CD4-positive, alpha-beta T cell treated with Interleukin-12 subunit alpha and Interleukin-12 subunit beta, for 1 hour (primary cell): ENCODE measurements at places on chromosomes 1 and 21.
A peak's percentile ranks its signal among the peaks of the same experiment; 100 is the strongest.

DNA sequence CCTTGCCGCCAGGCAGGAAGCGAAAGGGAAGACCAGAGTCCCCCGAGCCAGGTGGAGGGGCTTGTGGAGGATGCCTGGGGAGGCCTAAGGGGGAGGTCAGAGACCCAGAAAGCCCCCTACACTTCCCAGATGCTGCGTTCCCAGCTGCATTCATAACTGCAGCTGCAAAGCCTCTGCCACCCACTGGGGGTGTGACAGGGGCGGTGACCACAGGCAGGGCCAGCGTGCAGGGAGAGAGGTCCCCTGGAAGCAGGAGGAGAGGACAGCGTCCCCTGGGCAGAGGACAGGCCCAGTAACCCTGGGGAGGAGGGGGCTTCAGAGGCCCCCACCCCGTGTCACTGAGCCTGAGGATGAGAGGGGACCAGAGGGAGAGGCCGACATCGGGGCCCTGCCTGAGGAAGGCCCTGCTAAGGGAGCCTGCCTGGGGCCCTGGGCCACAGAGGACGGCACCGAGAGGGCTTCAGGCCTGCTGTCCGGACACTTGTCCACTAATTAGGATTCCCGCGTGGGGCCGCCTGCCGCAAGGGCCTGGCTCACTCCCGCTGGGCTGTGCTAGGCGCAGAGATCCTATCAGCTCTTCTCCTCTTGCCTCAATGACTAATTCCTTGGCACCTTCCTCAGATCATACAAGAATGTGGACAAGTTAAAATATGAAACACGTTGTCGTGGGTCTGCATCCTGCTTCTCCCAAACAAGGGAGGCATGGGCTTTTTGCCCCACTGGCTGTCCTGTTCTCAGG, 49.1 kb upstream of the CCDC27 start:
- no peak for DNase-seq

GRCh38 chr1:88645886-88646285, 38.2 kb upstream of the PKN2 start:
- DNase-seq = no peak

DNA sequence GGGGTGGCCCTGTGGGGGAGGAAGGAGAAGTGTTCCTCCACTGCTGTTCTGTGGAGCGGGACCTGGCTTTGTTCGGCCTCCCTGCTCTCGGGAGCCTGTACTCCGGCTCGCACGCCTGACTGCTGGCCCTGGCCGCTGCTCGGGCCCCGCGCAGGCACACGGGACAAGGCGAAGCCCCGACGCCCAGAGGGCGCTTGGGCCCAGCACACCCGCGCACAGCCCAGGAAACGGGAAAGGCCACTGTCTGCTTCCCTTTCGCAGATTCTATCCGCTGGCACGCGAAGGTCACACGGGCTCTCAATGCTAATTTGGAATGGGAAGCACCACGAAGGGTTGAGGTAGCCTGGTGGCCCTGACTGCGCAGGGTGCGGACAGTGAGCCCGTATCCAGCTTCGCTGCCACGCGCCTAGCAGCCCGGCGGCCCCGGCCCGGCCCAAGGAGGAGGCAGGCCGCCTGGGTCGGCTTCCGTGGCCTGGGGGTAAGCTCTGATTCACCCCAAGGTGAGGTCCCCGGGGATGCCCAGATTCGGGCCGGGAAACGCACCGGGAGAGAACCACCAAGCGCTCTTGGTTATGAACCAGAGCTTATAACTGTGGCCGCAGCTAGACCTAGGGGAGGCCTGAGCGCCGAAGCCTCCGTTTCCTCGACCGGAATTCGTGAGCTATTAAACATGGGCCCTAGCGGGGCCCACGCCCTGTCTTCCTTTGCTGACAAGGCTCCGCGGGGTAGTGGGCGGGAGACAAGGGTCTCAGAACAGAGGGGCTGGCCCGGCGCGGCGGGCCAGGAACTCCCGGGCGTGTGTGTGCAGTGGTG, 19.7 kb upstream of the TBX15 start:
- no peak for DNase-seq

GRCh38 chr1:170807432-170807831, 127.9 kb upstream of the MROH9 start:
- no peak for DNase-seq

DNA sequence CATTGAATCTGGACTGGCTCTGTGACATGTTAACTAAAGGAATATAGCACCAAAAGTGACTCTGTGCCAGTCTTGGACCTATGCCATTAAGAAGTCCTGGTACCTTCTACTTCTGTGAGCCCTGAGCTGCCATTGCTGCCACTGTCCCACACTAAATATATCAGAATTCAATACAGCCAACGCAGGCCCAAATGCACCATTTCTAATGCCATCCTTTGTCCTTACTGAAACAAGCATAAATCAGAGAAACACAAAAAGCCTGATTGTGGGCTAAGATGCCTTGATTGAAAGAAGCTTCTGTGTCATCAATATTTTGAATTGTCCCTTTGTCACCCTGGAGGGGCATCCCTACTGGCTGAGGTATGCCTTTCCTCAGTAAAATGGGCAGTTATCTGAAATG, 66.9 kb upstream of the NEK2 start:
- no peak for DNase-seq

GRCh38 chr1:84202126-84202525, 58.1 kb downstream of the PRKACB start:
- no peak for DNase-seq

DNA sequence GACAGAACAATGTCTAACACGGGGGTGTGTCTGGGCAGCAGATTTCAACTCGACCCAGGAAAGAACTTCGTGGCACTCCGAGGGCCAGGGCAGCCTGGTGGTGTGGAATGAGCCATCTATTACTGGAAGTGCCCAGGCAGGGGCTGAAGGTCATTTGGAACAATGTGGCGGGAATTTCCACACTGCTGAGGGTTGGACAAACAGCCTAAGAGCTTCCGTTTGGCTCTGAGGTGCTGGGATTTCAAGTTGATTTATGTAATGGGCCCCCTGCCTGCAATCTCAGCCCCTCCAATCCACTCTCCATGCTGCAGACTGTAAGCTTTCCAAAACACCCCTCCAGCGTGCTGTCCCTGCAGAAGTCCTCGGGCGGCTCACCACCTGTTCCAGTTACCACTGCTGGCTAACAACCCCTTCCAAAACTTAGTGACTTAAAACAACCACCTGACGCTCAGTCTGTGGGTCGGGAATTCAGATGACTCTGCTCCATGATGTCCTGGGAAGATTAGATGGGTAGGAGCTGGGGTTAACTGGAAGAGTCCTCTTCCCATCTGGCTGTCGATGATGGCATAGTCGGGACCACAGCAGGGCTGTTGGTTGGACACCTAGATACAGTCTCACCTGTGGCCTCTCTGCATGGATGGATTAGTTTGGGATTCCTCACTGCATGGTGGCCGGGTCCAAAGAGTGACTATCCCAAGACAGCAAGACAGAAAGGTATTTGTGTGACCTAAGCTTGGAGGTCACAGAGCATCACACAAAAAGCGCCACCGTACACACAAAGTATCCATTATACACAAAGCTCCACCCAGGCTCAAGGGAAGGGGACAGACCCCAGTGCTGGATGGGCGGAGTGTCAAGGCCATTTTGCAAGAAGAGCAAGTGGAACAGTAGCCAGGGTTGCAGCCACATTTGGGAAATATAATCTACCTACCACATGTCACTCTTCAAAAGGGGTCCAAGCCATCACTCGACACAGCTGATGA, 89.7 kb upstream of the IFFO2 start:
- DNase-seq = no peak

DNA sequence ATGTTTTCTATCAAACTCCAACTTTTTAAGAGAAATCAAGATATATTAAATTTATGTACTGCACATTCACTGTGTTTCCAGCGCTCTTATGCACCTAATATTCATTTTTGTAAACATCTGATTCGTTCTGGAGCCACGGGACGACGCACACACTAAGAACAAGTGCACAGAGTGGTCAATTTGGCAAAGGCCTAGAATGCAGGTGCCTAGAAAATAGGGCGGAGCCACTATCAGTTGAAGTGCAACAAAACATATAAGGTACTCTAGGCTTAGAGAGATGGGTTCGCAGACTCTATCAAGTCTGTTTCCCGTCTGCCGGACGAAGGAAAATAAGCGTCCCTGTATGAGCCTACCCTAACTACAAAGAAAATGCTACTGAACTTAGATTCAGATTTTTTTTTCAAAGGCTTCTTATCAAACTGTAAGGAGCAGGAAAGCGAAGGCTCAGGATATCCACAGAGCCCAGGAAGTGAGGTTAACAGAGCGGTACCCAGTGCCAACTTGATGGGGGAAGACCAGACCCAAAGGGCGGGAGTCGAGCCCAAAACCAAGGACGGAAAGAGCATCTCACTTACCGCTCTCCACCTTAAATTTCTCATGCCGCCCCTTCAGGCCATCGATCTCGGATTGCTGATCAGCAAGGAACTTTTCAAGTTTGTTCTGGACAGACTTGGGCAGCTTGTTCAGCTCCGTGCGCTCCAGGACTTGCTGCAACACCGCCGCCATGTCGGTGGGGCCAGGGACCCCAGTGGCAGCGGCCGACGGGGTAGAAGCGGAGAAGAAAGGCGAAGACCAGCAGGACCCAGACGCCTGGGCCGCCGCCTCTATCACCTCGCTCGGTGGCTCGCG, 526 bp downstream of the TPR start:
- peak; percentile 49 for DNase-seq

DNA sequence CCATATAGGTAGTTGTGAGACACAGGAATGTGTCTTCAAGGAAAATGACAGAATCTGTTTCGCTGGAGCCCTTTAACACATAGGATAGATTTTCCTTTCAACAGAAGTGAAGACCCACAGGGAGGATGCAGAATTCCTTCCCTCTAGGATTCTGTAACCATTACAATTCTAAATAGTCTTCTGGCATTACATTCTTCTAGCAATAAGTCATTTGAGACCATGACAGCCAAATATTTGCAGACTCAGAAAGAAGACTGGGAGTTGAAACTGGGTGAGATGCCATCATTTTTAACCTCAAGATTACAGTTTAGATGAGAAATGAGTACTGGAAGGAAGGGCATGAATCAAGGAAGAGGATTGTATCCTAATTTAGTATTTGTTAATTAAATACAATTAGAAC, 61.6 kb downstream of the ZBTB18 start:
- DNase-seq = no peak

GRCh38 chr1:163824006-163824405, 502.3 kb downstream of the NUF2 start:
- DNase-seq = no peak

GRCh38 chr1:95309031-95309471, 75.0 kb downstream of the RWDD3 start:
- DNase-seq = no peak

- no peak for DNase-seq
These were observed 5.1 kb downstream of the PODN start for GRCh38 chr1:53066891-53067738.

GRCh38 chr21:31382060-31382459, 38.0 kb upstream of the TIAM1 start:
- DNase-seq = no peak

DNA sequence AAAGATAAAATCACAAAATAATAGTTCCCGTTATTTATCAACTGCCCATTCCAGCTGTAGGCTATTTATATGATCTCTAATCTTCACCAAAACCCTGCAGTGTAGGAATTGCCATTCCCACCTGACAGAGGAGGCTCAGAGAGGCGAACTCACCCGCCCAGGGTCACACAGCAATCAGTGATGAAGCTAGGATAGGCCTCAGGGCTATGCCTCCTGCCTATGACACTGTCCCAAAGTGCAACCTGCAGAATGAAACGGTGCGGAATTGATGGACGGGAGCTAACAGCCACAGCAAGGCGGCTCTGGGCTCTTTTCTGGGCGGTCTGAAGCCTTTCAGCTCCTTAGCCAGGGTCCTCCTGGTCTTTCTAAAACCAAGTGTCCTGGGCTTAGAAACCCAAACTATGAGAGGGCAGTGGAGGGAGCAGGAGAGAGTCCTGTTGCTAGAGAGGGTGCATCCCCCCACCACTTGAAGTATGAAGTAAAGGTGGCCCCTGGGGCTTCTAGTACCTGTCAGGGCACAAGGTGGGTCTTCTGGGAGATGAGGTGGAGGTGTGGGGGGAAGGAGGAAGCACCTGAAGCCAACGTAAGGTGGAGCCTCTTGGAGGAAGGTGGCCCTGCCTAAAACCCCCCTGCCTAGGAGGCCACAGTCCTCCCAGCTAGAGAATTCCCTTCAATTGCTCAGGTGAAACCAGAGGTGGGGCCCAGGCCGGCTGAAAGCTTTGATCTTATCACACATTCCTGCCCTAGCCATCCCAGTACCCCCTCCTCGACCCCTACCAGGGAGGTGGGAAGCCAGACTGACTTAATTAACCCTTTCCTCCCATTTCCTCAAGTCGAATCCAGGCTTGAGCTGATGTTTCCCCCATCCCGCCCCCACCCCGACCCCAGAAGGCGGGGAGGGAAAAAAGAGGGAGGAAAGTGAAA, 14.8 kb downstream of the HSPG2 start:
- DNase-seq = no peak

DNA sequence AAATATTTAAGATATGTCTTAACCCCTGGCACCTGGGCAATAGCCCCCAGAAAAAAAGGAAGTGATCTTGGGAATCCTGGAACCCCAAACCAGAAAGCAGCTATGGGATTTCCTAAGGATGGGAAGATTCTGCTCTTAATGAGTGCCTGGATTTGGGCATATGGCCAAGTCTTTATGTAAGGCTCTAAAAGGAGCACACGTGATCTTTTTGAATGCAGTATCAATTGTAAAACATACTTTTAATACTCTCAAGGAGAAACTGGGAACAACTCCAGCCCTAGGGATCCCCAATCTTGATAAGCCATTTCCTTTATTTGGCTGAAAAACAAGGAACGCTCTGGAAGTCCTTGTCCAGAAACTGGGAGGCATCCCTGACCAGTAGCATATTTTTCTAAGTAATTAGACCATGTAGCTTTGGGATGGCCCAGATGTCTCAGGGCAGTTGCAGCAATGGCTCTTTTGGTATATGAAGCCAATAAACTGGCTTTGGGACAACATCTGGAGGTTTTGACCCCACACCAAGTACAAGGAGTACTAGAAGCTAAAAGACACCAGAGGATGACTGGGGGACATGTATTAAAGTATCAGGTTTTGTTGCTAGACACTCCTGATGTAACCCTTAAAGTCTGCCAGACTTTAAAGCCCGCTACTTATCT, 80.9 kb upstream of the KIAA0040 start:
- DNase-seq = no peak

DNA sequence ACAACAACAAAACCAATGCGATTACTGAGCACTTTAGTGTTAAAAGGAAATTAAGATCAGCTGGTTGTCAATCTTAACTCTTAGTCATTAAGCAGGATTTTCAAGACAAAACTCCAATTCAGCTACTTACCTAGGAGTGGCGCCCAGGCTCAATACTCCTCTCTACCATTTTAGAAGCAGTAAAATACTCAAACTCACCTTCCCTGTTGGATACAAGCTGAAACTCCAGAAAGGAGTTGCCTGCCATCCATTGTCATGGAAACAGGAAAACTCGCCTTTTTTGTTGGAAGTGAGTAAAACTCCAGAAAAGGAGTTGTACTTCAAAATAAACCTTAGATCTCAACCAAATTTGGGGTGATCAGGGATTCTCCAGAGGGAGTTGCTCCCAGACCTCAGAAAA, 127.0 kb upstream of the F3 start:
- no peak for DNase-seq

DNA sequence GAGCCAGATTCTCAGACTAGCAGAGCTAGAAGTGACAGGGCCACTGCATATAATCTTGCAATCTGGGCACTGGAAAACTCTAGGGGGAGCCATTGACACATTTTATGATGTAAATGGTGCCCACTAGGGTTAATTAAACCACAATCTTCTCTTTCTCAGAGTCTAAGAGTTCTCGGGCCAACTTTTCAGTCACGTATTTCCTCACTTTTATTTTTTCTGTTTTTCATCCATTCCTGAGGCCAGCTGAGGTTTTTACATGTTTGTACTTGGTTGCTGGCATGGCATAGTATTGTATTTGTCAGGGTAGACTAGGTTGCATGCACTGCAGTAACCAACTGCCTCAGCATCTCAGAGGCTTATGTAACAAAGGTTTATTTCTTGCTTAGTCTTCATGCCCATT, 138.2 kb downstream of the ZNF326 start:
- DNase-seq = no peak
